Endothelial cell (in vitro differentiated cells): ENCODE measurements at places on chromosomes 11 and 22.

GRCh38 chr11:102985850-102986249 lies 30.3 kb upstream of the MMP13 start:
- H3K27me3 ChIP-seq = no peaks in the 10 kb centered on the region
- H3K36me3 ChIP-seq = no peaks in the 10 kb centered on the region
- DNase-seq = no peak
- no peaks in the 10 kb centered on the region for H3K4me1 ChIP-seq
- H3K4me3 ChIP-seq = no peak overlapping the region

- H3K4me1 ChIP-seq = peaks cover 3% of the 10 kb centered on the region
- no peak overlapping the region for H3K27ac ChIP-seq
- H3K27me3 ChIP-seq = peaks cover 11% of the 10 kb centered on the region
- DNase-seq = no peak
Observed at GRCh38 chr22:47121791-47122190, 359.3 kb downstream of the TBC1D22A start.

DNA sequence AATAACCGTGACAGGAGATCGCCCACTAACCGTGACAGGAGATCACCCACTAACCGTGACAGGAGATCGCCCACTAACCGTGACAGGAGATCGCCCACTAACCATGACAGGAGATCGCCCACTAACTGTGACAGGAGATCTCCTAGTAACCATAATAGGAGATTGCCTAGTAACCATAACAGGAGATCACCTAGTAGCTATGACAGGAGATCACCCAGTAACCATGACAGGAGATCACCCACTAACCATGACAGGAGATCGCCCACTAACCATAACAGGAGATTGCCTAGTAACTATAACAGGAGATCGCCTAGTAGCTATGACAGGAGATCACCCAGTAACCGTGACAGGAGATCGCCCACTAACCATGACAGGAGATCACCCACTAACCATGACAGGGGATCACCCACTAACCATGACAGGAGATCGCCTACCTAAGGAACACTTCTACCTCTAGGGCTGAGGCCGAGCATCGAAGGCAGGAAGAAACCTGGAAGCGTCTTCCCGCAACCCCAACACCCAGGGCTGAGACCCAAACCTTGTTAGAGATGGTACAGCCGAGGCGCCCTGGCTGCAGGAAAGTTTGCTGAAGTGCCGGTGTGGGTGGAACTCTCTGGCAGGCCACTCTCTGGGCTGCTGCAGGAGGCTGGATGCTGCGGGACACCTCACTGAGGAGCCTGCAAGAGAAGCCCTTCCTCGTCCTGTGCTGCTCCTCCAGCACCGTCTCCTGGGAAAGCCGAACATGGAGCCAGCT lies 67.5 kb upstream of the THY1 start:
- no peak overlapping the region for H3K4me3 ChIP-seq
- no peak overlapping the region for H3K27ac ChIP-seq
- H3K36me3 ChIP-seq = no peaks in the 10 kb centered on the region
- DNase-seq = no peak
- peaks cover 4% of the 10 kb centered on the region for H3K27me3 ChIP-seq

GRCh38 chr11:38274031-38274430 lies 1676.0 kb upstream of the RAG2 start:
- DNase-seq = no peak
- H3K4me3 ChIP-seq = no peak overlapping the region
- peaks cover 2% of the 10 kb centered on the region for H3K4me1 ChIP-seq
- no peaks in the 10 kb centered on the region for H3K36me3 ChIP-seq
- H3K27ac ChIP-seq = no peak overlapping the region

- H3K27me3 ChIP-seq = no peaks in the 10 kb centered on the region
- no peak for DNase-seq
- H3K4me3 ChIP-seq = no peak overlapping the region
Observed at GRCh38 chr11:6864438-6864837, 1.6 kb downstream of the OR10A2 start.
